Bronchial epithelial cell (primary cell): ENCODE measurements at places on chromosomes 5 and 9. TPM values are rescaled to one million over a fixed set of nuclear protein-coding genes. Genes with fewer than 3 reads are reported as not detected.
A peak's percentile ranks its signal among the peaks of the same experiment; 100 is the strongest.

Gene SCGB3A2
- not detected in 2 replicates for total RNA-seq

DNA sequence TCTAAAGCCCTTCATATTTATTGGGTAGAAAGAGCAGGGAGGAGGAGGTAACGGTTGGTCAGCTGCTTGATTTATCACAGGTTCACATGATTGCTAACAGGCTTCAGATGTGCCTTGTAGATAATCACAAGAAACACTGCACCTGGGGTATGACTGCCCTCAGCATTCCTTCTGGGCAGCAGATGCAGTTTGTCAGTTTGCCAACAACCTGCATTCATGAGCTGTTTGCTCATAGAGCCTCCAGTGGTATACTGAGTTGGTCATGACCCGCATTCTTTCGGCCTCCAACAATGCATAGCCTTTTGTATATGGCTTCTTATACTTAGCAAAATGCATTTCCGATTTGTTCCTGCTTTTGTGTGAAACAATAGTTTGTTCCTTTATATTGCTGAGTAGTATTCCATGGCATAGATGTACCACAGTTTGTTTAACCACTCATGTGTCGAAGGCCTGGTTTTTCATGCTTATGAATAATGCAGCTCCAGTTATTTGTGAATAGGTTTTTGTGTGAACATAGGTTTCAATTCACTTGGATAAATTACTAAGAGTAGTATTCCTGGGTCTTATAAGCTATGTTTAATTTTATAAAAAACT, 83.6 kb downstream of the ARHGEF28 start:
- DNase-seq = peak; percentile 73

- DNase-seq = no peak
Observed at GRCh38 chr9:93244101-93244500, 60.2 kb downstream of the WNK2 start.

DNA sequence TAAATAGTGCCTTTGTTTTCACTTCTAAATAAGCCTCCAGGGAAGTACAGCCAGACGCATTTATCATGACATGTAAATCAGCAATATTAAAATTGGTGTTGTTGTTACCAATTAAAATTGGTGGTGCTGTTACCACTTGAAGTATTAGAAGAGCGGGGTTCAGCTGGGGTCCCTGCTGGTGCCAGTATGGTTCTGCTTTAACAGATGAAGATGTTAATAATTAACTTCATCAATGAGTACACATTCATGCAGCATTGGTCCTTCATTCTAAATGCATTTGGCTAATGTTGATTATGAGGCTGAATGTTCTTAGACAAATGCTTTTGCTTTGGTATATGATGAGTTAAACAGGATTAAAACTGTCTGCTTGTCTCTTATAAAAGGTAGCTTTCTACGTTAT, 67.6 kb upstream of the TMC1 start:
- no peak for DNase-seq

DNA sequence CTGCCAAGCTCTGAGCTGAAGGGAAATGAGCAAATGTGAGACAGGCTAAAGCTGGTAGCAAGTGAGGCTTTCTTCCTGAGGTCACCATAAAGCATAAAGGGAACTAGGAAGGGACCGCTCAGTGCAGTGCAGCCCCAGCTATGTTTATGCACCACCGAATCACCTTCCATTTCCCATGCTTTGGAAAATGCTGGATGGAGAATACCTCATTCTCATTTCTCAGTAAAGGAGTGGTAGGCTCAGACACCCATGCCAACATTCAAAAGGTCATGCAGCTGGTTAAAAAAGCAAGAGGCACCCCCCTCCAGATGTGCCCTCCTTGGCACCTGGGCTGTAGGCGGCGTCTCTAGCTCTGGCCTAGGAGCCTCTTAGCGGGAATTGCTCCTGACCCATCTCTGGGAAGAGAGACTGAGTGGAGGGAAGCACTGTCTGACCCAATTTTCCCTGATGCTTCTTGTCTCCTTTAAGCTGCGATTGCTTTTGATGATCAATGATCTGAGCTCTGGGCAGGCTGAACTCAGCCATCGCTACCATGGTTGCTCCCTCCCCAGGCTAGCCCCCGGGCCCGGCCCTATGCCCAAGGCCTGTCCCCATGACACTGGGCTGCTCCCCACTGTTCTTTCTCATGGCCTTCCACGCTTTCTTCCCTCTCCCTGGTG, 58.7 kb downstream of the ZNF354C start:
- DNase-seq = no peak
